ENCODE measurements at places on chromosomes 1 and 21.

- DNase-seq, result no peak
Observed at GRCh38 chr21:46121286-46122221, 23.6 kb downstream of the COL6A2 start.

DNA sequence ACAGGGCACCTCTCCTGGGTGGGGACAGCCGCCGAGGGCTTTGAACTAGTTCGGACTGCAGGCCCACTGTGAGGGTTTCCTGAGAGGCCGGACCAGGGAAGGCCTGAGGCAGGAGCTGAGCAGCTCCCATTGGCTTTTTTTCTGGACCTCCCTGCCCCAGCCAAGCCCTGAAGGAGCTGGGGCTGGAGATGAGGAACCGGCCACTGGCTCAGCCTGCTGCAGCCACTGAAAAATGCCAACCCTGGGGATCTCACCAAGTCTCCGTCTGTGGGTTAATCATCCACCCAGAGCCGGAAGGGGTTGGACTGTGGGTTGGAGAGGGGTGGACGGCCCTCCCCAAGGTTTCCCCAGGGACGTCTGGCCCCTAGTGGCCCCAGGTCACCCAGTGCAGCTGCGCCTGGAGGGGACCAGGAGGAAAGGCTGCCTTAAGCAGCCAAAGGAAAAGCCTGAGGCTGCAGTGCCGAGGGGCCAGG is 2.5 kb downstream of the VWA1 start:
- no peak for DNase-seq

DNA sequence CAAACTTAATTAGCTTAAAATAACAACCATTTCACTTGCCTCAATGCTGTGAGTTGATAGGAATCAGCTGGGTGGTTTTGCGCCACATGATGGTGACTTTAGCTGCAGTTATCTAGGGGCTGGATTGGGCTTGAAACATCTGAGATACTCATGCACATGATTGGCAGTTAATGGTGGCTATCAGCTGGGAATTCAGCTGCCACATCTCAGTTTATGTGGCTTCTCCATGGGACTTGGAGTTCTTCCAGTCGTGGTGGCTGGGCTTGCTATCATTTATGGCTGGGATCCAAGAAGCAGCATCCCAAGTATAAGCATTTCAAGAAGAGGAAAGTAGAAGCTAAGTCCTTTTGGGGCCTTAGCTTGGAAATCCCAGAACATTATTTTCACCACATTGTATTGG is 36.4 kb downstream of the PDC start:
- peak; percentile 67 for DNase-seq

DNA sequence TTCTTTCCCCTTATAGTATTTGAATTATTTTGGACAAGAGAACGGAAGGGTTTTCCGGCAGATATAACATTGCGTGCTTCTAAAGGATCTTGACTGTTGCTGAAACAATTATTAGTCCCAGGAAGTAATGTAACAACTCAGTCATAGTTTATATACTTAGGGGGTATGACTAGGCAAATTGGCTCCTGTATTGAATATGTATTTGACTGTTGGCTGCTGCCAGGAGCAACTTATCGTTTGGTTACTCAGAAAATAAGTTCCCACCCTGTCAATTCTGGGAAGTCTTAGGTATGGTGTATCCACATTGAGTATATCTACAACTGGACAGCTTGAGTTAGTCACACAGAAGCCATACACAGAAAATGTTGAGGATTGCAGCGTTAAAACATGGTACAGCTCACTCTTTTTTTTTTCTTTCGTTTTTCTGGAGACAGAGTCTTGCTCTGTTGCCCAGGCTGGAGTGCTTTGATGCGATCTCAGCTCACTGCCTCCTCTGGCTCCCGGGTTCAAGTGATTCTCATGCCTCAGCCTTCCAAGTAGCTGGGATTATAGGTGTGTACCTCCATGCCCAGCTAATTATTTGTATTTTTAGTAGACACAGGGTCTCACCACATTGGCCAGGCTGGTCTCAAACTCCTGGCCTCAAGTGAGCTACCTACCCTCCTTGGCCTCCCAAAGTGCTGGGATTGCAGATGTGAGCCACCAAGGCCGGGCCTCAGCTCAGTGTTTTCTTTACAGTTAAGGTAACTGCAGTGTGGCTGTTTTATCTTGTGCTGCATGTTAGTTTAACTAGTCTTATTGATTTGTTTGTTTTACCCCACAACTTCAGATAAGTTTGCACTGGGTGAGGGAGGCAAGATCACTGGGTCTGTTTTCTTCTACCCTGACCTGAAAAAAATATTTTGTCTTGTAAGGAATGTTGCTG is 10.2 kb downstream of the SMAP2 start:
- peak; percentile 42 for DNase-seq

DNA sequence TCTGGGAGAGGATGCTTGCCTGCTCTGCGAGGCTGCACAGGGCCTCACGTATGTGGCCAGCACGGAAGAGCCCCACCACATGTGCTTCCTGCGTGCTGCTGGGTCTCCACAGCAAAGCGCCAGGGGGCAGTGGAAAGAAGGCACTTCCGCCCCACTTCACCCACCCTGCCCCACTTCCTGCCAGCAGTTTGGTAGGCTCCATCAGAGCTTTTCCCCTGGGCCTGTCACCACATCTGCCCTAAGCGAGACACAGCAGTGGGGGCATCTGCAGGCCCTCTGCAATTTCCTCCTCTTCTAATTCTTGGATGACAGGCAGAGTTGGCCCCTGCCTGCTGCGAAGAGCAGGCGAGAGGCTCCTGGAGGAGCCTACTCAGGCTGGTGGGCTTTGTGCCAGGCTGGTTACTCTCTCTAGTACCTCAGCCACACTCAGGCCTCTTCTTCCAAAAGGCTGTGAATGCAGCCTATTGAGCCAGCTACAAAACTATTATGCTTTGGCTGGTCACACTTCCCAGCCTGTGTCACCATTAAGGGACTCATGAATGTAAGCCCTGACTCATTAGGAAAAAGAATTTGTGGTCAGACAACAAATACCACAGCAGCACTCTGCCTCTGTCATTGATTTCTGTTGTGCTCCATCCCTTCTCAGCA is 25.0 kb downstream of the CD244 start:
- no peak for DNase-seq

GRCh38 chr1:17719874-17720273 is 35.3 kb upstream of the ACTL8 start:
- DNase-seq, result no peak

DNA sequence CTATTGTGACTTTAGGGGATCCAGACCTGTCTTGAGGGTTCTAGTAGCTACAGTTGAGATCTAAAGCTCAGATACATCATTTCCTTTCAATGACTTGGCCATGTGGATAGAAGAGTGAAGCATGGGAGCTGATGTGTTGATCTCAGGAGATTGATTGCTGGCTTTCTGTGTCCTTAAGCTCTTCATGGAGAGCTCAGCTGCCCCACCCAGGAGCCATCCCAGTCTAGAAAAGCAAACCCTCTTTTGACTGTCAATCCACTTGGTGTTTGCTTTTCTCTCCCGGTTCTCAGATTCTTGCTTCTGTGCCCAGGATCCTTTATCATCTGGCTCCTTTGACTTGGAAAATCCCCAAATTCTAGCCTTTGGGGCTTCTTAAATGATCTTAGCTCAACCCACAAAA is 87.2 kb downstream of the ATP1A1 start:
- DNase-seq, result no peak

GRCh38 chr1:160879056-160879455 is 5.9 kb downstream of the ITLN1 start:
- no peak for DNase-seq

DNA sequence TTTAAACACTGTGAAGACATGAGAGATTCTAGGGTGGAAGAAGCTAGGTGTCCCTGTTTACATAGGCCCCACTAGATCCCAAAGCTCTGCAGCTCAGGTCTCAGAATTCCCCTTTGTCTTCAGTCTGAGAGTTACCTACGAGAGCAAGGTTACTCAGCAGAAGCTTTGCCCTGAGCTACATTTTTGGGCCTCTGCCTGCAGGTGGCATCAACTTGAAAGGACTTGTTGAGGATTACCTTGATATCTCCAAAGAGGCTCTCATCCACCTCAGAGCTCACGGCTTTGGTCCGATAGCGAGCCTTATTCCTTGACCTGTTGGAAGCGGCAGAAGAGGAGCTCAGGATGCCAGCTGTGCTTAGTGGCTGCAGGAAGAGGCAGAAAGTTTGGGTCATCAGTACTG is 7.0 kb downstream of the CFAP45 start:
- no peak for DNase-seq

DNA sequence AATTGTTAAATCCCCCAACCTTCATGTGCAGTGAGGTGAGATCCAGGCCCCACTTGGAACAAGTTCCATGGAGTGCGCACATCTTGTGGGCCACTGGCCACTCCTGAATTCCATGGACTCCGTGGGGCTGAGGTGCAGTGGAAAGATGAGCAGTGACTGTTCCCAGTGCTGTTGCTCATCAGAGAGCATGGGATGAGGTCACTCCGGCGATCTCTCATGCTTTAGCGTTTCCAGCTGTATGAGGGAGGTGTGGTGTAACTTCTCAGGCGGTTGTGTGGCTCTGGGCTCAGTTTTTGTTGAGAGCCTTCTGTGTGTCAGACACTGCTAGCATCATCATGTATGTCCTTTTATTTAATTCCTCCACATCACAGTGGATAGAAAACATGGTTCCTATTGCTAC is 96.2 kb downstream of the GALNT2 start:
- peak; percentile 93 for DNase-seq

DNA sequence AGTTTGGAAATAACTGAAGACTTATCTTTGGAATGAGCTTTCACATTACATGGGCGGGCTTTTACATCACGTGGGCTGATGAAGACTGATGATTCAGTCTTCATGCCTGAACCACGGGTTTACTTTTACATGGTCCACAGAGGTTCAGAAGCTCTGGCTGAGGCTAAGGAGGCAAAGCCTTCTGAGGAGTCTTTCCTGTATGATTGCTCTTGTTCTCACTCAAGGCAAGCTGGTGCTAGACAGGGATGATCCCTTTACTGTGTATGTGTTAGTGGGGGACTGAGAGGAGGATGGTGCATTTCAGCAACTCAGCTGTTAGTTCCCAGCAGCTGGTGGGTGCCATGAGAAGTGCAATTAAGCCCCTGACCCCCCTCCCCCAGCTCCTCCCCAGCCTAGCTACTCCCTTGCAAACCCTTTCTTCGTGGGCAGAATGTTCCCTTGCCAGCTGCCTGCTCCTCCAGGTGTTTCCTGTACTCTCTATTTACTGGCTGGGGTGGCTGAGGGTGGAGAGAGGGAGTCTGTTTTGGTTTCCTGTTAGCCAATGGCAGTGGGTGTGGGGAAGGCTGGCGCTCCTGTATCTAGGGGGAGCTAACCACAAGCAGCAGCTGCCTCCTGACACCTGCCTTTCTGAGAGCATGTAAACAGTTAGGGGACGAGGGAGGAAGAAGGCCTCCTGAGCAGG is 15.4 kb downstream of the BTG2 start:
- DNase-seq, result peak; percentile 70

GRCh38 chr1:150582371-150582770 is 3.0 kb upstream of the MCL1 start:
- peak; percentile 37 for DNase-seq

DNA sequence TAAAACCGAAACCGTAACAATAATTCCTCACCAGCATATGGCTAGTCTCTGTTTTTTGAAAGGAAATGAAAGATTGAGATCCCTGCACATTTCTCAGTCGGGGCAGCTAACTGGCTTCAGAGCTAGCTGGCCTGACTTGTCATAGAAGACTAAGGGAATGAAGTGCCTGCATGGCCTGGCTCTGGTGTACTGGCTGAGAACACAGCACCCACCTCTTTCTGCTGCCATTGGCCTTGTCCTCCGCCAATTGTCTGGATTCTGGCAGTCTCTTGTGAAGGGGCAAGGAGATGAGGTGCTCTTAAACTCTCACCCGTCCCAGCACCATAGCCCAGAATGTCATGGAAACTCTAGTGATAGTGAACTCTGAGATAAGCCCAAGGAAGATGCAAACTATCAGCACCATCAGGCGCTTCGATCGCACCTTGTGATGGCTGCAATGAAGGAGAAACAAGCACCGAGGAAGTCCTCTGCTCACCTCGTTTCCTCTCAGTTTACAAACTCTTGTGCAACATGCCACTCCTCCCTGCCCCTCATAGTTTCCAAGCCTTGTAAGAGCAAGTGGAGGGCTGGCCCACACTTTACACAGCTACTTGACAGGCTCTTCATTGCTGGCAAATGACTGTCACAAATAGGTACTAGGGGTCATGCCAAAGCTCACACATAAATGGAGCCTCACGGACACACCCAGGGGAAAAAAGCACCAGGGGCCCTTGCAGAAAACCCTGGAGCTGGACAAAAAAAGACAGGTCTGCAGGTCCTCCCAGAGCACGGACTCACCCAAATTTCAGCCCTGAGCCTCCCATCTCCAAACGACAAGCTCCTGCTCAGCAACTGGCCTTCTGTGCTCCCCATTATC is 16.4 kb downstream of the INPP5B start:
- DNase-seq, result peak; percentile 31

GRCh38 chr1:37493336-37494098 is 19.1 kb downstream of the ZC3H12A start:
- DNase-seq, result no peak

DNA sequence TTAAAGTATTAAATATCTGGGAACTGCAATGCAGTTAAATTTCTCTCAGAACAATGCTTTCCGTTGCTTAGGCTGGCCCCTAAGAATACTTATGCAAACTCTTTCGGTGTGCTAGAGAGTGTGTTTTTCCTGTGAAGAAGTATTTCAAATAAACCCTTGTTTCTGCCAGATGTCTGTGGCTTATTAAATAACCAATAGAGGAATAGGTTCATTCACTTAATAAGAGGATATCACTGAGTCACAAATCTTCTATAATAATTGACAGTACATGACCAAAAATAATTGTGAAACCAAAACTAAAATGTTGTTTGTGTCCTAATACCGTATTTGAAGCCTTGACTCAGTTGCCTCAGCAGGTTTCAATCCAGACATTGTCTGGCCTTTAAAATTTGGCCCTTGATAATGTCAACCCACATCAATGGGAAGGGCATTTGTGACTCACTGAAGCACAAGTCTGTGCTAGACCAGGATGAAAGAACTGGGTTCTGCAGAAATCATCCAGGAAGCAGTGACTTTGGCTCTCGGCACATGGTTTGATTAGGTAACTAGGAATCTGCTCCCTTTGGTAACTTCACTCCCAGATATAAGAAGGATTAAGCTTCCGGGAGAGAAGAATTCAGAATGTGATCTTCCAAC is 104.2 kb upstream of the BARHL2 start:
- DNase-seq, result peak; percentile 11

DNA sequence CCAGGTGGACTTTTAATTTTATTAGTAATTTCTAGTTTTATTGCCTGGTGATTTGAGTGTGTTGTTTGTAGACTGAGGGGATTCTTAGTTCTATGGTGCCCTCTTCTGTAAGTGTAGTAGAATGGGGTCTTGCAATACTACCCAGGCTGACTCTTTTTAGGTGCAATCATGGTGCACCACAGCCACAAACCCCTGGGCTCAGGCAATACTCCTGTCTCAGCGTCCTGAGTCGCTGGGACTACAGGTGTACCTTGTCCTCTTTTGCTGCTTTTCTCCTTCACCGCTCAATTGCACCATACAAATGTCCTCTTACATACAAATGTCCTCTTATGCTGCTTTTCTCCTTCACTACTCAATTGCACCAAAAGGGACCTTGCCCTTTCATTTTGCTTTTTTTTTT is 43.1 kb downstream of the SCP2 start:
- peak; percentile 45 for DNase-seq

- DNase-seq, result no peak
Observed at GRCh38 chr21:17488620-17489019, 24.2 kb upstream of the CXADR start.
